ENCODE measurements at places on chromosomes 3 and 15.

DNA sequence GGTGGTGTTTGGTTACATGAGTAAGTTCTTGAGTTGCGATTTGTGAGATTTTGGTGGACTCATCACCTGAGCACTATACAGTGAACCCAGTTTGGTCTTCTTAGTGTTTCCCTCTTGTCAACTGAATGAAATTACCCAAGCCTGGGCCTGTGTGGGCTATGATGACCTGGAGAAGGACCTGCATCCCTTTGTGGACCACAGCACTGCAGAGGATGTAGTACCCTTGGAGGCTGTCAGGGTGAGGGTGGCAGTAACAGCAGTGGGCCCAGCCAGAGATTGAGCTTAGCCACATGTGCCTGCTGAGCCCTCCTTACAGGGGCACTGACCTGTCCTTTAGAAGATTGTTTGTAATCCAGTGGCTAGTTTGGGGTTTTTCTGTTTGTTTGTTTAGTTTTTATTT, 250.1 kb upstream of the TRIM42 start:
- no peak for DNase-seq

DNA sequence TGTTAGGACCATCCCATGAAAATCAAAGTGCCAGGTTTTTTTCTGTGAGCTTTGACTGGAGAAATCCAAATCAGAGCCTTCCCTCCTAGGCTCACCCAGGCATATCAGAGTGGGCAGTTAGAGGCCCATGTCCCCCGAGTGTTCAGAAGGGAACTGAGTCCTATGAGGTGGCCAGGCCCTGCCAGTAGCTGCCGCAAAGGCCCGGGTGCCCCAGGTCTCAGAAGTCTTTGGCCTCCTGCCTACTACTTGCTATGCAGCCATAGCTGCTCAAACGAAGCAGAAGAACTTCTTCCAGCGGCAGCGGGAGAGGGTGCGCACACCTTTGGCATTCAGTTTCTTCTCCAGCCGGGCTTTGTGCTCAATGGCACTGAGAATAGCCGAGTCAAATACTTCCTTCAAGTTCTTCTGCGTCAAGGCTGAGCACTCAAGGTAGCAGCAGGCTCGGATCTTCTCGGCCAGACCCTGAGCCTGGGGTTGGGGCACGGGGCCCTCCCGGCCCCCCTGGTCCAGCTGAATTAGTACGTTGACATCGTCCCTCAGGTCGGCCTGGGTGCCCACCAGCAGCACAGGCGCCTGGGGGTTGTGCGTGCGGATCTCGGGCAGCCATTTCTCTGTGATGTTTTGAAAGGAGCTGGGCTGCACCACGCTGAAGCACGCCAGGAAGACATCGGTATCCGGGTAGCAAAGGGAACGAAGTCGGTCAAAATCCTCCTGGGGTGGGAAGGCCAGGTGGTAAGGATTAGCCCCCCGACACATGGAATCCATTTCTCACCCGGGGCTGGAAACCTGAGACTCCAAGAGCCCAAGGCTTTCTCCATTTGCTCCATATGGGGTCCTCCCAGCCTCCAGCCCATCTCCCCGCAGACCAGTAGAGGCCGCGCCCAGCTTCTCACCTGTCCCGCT, 992 bp downstream of the RHOV start:
- no peak for DNase-seq

GRCh38 chr3:130865489-130865888, 28.4 kb upstream of the ATP2C1 start:
- no peak for DNase-seq

GRCh38 chr3:11909726-11910125, 63.0 kb upstream of the TAMM41 start:
- DNase-seq = no peak

DNA sequence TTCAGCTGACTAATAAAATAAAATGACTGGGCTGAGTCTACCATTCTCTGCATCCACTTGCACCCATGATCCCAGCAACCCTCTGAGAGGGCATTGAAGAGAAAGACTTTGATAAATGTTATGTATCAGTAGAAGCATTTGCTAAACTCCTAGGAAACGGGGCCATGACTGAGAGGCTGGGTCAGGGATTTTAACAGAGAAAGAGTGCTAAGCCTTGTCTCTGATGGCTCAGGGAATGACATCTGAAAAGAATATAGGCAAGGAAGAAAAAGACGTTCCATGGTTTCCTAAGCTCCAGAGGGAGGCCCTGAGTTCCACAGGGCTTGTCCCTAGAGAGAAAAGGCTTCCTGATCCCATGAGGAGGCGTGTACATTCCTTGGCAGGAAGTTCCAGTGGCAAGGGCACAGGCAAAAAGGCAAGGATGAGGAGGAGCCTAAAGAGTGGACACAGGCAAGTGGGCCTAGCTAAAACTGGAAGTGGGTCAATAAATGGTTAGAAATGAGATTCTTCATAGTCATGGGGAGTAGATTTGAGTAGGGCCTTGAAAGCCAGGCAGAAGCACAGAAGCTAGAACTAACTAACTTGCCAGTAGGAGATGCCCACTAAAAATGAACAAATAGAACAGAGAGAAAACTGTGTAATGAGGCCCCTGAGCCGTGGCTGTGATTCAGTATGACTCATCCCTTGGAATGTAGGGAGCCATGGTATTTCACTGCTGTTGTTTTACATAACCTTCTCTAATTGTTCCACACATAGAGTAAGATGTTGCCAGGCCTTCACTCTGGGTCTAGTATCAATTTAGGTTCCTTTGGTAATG, 44.9 kb upstream of the MANF start:
- no peak for DNase-seq

DNA sequence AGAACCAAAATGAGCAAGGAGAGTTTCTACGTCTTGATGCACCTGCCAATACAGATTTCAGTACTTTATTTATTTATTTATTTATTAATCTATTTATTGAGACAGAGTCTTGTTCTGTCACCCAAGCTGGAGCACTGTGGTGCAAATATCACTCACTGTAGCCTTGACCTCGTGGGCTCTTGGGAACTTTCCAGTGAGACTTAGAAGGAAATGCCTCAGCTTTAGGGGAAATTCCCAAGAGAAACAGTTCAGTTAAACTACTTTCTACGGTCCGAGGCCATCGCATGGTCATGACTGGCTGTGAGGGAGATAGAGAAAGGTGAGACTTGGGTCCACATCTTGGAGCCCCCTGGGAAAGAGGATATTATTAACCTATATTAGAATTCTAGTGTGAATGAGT, 47.0 kb upstream of the HERC1 start:
- DNase-seq = no peak

GRCh38 chr3:177470197-177470941, 273.1 kb upstream of the TBL1XR1 start:
- DNase-seq = no peak
